ENCODE measurements at places on chromosomes 2 and 18. TPM values are rescaled to one million over a fixed set of nuclear protein-coding genes. Genes with fewer than 3 reads are reported as not detected.

The CD8B2 gene
- polyA plus RNA-seq: not detected

The TXNDC2 gene
- polyA plus RNA-seq: not detected

The NTSR2 gene
- not detected for polyA plus RNA-seq

The SCYGR1 gene
- not detected for polyA plus RNA-seq

The UGT1A5 gene
- polyA plus RNA-seq: not detected

The LIPG gene
- polyA plus RNA-seq: 0.38 TPM

The SPIRE1 gene
- polyA plus RNA-seq: 14.9 TPM

The ANKRD62 gene
- polyA plus RNA-seq: not detected

The TNFAIP6 gene
- polyA plus RNA-seq: 0.75 TPM

The METTL4 gene
- polyA plus RNA-seq: 10.3 TPM

The CCDC178 gene
- not detected for polyA plus RNA-seq

The CTLA4 gene
- not detected for polyA plus RNA-seq

The NAT8 gene
- not detected for polyA plus RNA-seq

The KCNIP3 gene
- 2.9 TPM for polyA plus RNA-seq

The HAAO gene
- 54.5 TPM for polyA plus RNA-seq

The ERICH2 gene
- not detected for polyA plus RNA-seq

The PLCL1 gene
- polyA plus RNA-seq: 15.7 TPM

The MPPE1 gene
- polyA plus RNA-seq: 46.3 TPM

The SLC23A3 gene
- 4.7 TPM for polyA plus RNA-seq

The TFCP2L1 gene
- polyA plus RNA-seq: 1.1 TPM

The SALL3 gene
- polyA plus RNA-seq: not detected

The CRACDL gene
- 6.4 TPM for polyA plus RNA-seq

The POLR1B gene
- polyA plus RNA-seq: 3.8 TPM

The TET3 gene
- 1.0 TPM for polyA plus RNA-seq

The IWS1 gene
- polyA plus RNA-seq: 27.6 TPM

The PSTPIP2 gene
- 2.8 TPM for polyA plus RNA-seq

The ASAP2 gene
- polyA plus RNA-seq: 42.4 TPM

The DNER gene
- polyA plus RNA-seq: 2.5 TPM

The STK16 gene
- polyA plus RNA-seq: 26.8 TPM

The EPHA4 gene
- 5.3 TPM for polyA plus RNA-seq

The KCNG2 gene
- polyA plus RNA-seq: not detected

The DUSP19 gene
- 3.4 TPM for polyA plus RNA-seq

The ARHGEF4 gene
- polyA plus RNA-seq: 1.7 TPM

The ASXL2 gene
- 3.0 TPM for polyA plus RNA-seq
